Choroid plexus epithelial cell (primary cell): ENCODE measurements at places on chromosomes 4 and X.

GRCh38 chr4:95363966-95364365, 184.8 kb downstream of the UNC5C start:
- DNase-seq: no peak

DNA sequence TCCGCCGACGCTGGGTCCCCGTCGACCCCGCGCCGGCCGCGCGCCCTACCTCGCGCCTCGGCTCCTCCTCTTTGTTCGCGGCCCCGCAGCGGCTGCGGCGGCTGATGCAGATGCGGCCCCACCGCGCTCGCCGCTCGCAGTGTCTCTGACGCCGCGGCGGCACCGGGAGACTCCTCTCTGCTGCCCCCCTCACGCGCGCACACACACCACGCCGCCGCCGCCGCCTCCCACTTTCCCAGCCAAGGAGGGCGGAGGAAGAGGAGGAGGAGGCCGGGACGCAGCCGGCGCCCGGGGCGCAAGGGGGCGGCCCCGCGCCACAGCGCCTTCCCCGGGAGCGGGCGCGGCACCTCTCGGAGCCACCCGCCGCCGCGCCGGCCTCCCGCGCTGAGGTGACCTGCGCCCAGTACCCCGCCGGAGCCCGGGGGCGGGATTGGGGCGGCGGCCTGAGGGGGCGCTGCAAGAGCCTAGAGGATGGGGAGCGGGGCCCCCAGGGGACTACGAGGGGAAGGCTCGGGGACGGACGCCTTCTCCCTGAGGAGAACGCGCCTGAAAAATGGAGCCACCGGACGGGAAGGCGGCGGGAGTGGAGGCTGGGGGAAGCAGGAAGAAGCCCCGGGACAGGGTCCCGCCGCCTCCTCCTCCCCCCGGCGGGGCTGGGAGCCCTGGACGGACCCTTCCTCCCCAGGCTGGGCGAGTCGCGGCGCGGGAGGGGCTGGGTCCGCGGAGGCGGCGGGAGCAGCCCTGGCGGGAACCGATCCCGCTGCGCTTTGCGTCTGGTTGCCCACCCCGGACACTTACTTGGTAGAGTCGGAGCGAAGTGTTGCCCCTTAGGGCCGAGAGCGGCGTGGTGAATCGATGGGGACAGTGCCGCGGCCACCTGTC, at the start of gene SH3RF1:
TSS of gene SH3RF1 (minus strand) at position 147 of the 882 bp plus-strand sequence. CDS start 1,744 bp downstream, outside the sequence.
- peak; percentile 82 for DNase-seq

GRCh38 chrX:153441296-153441695, 4.6 kb downstream of the TREX2 start:
- no peak for DNase-seq

- DNase-seq: no peak
Observed at GRCh38 chr4:152455311-152455710, 80.6 kb downstream of the FBXW7 start.

DNA sequence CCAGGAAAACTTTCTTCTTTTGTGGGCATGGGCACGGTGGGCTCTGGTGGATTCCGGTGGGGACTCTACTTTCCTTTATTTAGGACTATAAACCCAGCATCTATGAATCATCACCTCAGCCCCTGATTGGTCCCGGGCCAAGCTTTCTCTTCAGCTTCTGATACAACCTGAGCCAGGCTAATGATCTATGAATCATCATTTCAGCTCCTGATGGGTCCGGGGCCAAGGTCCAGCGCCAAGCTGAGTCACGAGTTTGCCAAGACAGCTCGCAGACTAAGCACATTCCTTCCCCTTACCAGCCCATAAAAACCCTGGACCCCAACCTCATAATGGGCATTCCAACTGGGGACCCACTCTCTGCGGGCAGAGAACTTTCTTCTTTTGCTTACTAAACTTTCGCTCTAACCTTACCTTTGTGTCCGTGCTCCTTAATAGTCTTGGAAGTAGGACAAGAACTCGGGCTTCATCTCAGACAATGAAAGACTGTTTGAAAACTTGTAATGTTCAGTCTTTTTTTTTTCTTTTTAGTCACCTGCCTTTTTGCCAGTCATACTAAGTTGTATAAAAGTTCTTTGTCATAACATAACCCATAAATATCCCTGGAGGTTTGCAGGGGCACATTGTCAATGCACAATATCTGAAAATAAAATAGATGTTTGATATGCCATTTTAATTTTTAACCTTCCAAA, 904.9 kb upstream of the EPHA5 start:
- DNase-seq: peak; percentile 79

GRCh38 chr4:166655705-166656104, 578.6 kb downstream of the SPOCK3 start:
- no peak for DNase-seq

DNA sequence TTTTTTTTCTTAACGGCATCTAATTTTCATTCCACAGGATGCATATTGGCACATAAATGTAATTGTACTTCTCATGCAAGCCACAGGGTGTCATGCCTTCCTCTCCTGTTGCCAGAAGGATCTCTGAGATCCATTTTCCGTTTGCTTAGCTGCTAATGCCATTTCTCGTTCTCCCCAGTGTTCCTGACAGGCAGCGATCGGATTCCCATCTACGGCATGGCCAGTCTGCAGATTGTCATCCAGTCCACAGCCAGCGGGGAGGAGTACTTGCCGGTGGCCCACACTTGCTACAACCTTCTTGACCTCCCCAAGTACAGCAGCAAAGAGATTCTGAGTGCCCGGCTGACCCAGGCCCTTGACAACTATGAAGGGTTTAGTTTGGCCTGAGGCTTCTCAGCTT, 8.9 kb upstream of the NAP1L5 start:
- peak; percentile 85 for DNase-seq

- DNase-seq: no peak
Observed at GRCh38 chr4:74317616-74318246, 9.5 kb downstream of the EPGN start.

DNA sequence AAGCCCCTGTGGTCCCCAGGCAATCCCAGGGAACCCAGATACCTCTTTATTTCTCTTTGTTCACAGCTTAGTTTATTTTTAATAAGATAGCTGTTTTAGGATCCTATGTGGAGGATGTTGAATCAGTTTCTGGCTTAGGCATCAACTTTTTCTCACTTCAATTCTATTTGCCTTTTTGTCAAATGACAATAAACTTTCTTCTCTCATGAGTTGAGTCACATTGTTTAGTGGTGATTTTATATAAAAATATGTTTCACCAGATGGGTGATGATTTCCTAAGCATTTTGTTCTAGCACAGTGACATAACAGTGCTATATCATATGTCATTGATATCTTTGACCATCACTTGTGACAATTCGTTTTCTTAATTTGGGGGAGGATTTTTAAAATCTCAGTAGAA, 198.1 kb upstream of the PUDP start:
- no peak for DNase-seq
